ENCODE measurements at places on chromosomes 4 and X.
A peak's percentile ranks its signal among the peaks of the same experiment; 100 is the strongest.

DNA sequence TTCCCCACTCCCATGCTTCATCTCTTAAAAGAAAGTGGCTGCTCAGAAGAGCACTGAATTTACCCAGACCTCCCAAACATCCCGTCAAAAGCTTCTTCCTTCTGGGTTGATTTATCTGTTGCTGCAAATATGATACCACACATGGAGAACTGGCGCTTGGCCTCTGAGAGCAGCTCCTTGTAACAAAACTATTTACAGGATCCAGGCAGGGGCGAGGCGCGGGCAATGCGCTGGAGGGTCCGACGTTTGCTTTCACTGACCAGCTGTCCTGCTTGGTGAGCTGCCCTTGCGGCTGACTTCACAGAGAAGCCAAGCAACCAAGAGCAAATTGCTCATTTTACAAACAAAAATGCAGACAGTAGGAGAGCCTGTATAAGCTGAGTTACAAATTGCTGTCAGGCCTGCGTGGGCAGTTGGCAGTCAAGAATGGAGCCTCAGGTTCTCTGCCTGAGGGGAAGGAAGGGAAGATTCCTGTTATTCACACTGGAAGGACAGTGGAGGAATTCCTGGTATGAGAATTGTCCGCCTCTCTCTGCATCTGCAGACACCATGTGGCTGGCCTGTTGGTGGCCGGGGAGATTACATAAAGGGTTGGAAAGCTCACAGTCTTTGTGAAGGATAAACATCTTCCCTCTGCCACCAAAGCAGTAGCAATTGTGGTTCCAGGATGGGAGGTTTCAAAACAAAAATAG, 192.2 kb upstream of the LEF1 start:
- peak; percentile 76 for DNase-seq

- no peak for DNase-seq
These were observed 116.2 kb upstream of the GALNT7 start for GRCh38 chr4:173052439-173052838.

DNA sequence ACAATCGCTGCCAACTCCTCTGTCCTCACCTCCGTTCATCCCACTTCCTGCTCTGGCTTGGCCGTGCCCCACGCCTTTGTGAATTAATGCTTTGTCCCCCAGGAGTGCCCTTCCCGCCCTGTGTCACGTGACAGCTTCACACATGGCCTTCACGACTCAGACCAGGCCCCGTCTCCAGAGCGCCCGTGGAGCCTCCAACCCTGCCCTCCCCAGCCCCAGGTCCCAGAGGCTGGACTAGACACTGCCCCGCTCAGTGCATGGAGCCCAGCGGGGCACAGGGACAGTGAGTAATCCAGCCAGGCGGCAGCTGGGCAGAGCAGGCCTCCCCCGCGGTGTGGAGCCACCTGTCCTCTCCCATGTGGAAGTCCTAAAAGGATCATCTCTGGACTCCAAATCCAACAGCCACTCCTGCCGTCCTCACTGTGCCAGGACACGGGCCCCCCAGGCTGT, 7.4 kb downstream of the ADRA2C start:
- no peak for DNase-seq

GRCh38 chr4:128462103-128462783, 174.6 kb upstream of the PGRMC2 start:
- DNase-seq, result no peak

- peak; percentile 33 for DNase-seq
These were observed 168.3 kb upstream of the PUDP start for GRCh38 chrX:7316280-7316679.

GRCh38 chrX:34058005-34058404, 74.1 kb downstream of the FAM47A start:
- DNase-seq, result no peak

GRCh38 chr4:16705341-16705740, 193.1 kb downstream of the LDB2 start:
- DNase-seq, result no peak

GRCh38 chrX:47840111-47840510, 3.4 kb downstream of the ZNF81 start:
- DNase-seq, result no peak

GRCh38 chrX:118370921-118371624, 25.2 kb downstream of the WDR44 start:
- no peak for DNase-seq

DNA sequence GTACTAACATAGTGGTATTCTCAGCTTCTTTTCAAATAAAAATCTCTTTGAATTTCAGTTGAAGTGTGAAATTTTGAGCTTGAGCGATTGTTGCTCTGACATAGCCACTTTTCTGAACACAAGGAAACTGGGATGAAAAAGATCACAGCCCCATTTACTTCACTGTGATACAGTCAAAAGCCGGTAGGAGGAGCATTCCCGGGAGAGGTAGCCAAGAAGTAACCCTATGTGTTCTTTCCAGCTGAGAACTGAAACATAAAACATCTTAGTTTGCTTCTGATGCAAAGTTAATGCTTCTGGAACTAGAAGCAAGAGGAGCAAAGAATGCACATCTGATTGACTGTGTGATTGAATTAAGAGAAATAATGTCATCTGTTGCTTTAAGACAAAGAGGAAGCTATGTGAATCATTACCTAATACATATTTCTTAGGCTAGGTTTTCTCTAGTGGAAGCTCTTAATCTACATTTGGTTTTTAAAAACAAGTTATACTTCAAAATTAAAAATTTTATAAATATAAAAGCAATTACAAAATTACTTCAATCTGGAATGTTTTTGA, 88.3 kb upstream of the UNC5C start:
- no peak for DNase-seq

GRCh38 chr4:19945979-19946380, 305.7 kb upstream of the SLIT2 start:
- DNase-seq, result peak; percentile 98

- DNase-seq, result no peak
These were observed 47.8 kb downstream of the ELF2 start for GRCh38 chr4:139129206-139129605.

GRCh38 chr4:37652747-37653527, 33.2 kb downstream of the RELL1 start:
- DNase-seq, result no peak

Measured in GM04504 (cell line).